ENCODE measurements at places on chromosomes 13 and 19.
A peak's percentile ranks its signal among the peaks of the same experiment; 100 is the strongest.

GRCh38 chr19:1136201-1136600 lies 32.4 kb downstream of the GPX4 start:
- DNase-seq: no peak

- DNase-seq: no peak
Measured at GRCh38 chr13:38658906-38659305, 28.0 kb upstream of the FREM2 start.

- DNase-seq: peak; percentile 75
Measured at GRCh38 chr19:21082011-21082975, at the start of gene ZNF714. Gene ZNF714 (plus strand): TSS chr19:21082203. CDS start chr19:21098269, 16,066 bp downstream.

GRCh38 chr13:23007426-23007825 lies 173.4 kb upstream of the SGCG start:
- no peak for DNase-seq

- no peak for DNase-seq
Measured at GRCh38 chr13:22288496-22288895, 617.6 kb downstream of the FGF9 start.

GRCh38 chr13:107170270-107170931 lies 602.5 kb upstream of the ARGLU1 start:
- DNase-seq: peak; percentile 18

GRCh38 chr19:37991176-37991835 lies 84.3 kb downstream of the SIPA1L3 start:
- no peak for DNase-seq

GRCh38 chr19:51824281-51825005 lies 29.5 kb downstream of the FPR3 start:
- peak; percentile 79 for DNase-seq

- DNase-seq: no peak
Measured at GRCh38 chr19:8518536-8518935, 4.6 kb upstream of the ZNF414 start.

DNA sequence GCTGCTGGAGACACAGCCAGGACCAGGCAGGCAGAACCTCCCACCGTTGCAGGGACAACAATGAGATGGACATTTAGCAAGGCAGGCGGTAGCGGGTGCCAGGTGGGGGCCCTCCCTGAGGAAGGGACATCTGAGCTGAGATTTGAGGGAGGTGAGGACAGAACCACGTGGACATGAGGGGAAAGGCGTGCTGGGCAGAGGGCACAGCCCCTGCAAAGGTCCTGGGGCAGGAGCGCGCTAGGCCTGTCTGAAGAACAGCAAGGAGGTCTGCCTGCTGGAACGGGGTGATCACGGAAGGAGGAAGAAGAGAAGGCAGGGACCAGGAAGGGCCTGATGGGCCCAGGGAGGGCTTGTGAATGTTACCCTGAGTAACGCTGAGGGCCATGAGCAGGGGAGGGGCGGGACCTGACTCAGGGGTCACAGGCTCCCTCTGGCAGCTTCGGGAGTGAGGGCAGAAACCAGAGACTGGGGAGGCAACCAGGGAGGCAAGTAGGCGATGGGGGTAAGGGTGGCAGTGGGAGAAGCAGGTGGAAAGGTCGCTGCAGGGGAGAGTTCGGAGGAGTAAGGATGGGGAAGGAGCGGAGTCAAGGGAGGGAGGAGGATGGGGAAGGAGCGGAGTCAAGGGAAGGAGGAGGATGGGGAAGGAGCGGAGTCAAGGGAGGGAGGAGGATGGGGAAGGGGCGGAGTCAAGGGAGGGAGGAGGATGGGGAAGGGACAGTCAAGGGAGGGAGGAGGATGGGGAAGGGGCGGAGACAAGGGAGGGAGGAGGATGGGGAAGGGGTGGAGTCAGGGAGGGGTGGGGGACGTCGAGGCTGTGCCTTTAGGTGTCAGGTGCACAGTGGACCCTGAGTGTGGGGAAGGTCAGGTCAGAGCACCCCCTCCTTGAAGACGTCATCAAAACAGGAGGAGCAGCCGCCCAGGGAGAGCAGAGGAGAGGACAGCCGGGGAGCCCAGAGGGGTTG lies 15.7 kb upstream of the B3GNT3 start:
- no peak for DNase-seq

DNA sequence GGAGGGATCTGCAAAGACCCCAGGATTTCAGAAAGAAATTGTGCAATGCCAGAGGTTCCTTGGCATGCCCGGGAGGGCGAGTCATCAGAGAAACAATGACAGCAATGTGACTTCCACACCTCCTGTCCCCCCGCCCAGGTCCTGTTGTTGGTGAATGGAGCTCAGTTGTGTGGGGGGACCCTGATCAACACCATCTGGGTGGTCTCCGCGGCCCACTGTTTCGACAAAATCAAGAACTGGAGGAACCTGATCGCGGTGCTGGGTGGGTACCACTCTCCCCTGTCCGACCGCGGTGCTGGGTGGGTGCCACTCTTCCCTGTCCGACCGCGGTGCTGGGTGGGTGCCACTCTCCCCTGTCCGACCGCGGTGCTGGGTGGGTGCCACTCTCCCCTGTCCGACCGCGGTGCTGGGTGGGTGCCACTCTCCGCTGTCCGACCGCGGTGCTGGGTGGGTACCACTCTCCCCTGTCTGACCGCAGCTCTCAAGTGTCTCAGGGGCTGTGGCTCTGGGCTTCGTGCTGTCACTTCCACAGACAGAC lies 5.2 kb upstream of the F10 start:
- DNase-seq: no peak

DNA sequence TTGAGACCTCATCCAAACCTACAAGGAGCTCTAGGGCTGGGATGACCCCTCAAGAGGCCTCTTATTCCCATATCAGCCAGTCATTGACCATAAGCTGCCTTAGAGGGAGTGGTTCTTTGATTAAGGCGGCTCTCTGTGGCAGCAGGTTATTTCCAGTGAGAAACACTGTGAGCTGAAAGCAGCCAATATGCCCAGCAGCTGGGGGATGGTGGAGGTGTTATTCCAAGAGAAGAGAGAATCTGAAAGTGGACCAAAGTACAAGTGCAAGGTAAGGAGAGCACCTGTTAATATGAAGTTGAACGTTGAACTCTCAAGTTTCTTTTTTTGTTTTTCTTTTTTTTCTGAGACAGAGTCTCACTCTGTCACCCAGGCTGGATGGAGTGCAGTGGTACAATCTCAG lies 20.2 kb upstream of the FNDC3A start:
- no peak for DNase-seq

GRCh38 chr19:13297023-13297422 lies 146.8 kb downstream of the IER2 start:
- no peak for DNase-seq

- peak; percentile 92 for DNase-seq
Measured at GRCh38 chr19:10553943-10554381, 10.3 kb downstream of the ATG4D start.

DNA sequence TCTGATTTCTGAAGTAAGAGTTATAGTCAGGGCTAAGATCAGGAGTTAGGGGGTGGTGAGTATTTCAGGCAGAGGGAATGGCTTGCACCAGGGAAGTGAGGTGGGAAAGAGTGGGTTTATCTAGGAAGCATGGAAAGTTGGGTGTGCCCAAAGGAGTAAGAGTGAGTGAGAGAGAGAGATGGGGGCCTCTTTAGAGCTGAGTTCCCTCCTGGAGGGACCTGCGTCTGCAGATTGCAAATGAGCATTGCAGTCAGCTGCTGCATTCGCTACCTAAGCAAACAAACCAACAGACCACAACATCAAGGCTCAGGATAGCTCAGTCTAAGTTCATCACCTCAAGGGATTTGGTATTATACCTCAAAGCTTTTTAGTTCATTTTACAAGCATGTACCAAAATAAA lies 405.8 kb downstream of the FGF9 start:
- no peak for DNase-seq

DNA sequence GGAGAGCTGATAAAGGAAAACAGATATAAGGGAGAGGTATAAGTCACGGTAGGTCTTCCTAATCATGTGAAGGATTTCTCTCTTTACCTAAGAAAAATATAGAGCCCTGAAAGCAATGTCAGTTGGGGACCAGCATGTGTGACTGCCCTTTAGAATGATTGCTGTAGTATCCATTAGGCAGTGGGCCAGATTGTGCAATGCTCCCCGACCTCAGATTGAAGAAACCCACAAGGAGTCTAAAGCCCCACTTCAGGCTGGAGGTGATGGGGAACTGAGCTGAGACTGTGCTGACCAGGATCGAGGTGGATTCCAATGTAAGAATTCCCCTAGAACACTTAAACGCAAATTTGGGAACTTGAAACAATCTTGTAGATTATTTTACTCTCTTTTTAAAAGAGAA lies 614.4 kb downstream of the LIG4 start:
- DNase-seq: no peak

GRCh38 chr13:51032831-51033230 lies 78.2 kb downstream of the C13orf42 start:
- no peak for DNase-seq

DNA sequence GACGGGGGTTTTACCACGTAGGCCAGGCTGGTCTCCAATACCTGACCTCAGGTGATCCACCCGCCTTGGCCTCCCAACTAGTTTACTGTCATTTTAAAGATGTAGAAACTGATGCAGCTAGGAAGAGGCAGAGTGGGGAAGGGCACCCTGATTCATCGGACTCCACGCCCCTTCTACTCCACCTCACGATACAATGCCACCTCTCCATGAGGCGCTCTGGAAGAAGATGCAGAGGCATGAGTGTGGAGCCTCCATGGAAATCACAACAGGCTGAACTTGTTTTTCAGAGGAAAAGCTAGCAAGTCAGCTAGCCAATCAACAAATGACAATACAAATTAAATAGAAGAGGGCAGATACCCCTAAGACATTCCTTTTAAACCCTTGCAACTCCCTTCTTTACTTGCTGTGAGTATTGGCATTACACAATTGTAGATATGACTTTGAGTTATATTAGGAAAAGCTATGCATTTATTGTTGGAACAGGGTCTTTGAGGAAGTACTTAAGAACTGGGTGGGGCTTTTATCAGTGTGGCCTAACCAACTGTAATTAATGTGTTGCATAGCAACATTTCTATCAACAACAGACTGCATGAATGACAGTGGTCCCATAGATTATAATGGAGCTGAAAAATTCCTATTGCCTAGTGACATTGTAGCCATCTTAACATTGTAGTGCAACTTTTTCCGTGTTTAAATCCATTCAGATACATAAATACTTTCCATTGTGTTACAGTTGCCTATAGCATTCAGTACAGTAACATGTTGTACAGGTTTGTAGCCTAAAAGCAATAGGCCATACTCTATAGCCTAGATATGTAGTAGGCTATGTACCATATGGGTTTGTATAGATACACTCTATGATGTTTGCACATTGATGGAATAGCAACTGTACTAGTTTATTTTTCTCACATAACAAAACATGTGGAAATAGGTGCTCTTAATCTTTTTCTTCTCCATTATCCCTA lies 17.6 kb downstream of the WDFY2 start:
- DNase-seq: peak; percentile 65

DNA sequence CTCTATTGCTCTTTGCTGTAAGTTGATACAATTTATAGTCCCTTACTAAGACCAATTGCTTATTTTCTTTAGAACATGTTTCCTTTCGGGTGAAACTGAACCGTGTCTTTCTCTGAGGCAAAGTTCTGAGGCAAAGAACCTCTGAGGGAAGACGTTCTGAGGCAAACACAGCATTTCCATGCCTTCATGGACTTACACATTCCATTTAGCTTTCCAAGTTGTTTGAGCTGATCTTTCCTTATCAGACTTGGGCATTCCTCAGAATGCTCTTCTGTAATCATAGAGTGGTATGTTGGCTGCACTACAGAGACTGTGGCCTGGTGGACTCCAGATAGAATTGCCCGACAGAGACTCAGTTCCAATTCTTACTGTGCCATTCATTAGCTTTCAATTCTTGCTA lies 579.1 kb downstream of the KCTD12 start:
- DNase-seq: no peak

GRCh38 chr19:13834244-13835069 lies 39.2 kb downstream of the ZSWIM4 start:
- DNase-seq: no peak

- DNase-seq: no peak
Measured at GRCh38 chr13:99299920-99300341, 7.3 kb downstream of the GPR183 start.

DNA sequence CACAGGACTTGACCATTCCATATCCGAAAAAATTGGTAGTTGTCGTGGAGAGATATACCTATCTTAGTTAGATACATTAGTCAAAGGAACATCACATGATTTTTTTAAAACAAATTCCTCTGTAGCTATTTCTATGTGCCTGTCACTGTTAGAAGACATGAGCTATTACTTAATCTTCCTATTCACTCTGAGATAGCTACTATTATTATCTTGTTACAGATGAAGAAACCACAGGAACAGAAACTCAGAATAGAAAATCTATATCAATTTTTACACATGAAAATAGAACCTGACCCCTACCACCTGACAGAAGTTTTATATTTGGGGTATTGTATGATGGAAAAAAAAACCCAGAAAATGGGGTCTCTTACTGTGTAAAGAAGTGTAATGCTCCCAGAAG lies 68.9 kb upstream of the TDRD3 start:
- no peak for DNase-seq

DNA sequence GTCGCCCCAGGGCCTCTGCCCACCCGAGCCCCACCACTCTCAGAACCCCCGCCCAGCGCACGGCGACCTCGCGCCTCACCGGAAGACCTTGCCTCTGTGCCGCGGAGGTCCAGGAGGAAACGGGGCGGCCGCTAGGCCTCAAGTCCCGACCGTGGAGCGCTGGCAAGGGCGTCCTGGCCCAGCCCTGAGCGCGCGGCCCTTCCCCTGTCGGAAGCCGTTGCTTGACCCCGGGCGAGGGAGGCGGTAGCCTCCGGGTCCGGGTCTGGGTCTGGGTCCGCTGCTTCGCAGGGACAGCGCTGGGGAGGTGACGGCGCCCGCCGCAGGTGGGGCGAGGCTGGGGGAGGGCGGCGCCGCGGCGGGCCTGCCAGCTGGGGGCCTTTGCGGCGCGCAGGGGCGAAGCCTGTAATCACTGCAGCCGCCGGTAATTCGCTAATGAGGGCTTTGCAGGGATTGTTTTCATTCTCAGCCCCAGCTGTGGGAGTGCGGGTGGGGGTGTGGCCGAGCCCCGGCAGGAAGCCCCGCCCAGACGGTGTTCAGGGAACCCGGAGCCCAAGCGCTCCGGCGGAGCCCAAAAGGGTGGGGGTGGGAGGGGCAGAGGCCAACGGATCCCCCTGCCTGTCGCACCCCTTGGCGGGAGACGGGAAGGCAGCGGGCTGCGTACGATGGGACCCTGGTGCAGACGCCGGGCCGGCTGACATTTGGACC lies 8.6 kb downstream of the C19orf25 start:
- no peak for DNase-seq

- no peak for DNase-seq
Measured at GRCh38 chr19:4089946-4090345, 23.2 kb upstream of the ZBTB7A start.

GRCh38 chr13:111937777-111938311 lies 129.1 kb upstream of the SOX1 start:
- DNase-seq: no peak

- DNase-seq: no peak
Measured at GRCh38 chr13:30936971-30937370, 4.5 kb downstream of the TEX26 start.

Data from Kasumi-1 (cell line).